NCI-H1436 (cell line): ENCODE measurements at places on chromosomes 4 and X.
A peak's percentile ranks its signal among the peaks of the same experiment; 100 is the strongest.

- no peak for DNase-seq
These were observed 93.0 kb downstream of the TSPAN7 start for GRCh38 chrX:38654302-38654701.

- DNase-seq = no peak
These were observed 2.9 kb downstream of the ARAF start for GRCh38 chrX:47563801-47564315.

DNA sequence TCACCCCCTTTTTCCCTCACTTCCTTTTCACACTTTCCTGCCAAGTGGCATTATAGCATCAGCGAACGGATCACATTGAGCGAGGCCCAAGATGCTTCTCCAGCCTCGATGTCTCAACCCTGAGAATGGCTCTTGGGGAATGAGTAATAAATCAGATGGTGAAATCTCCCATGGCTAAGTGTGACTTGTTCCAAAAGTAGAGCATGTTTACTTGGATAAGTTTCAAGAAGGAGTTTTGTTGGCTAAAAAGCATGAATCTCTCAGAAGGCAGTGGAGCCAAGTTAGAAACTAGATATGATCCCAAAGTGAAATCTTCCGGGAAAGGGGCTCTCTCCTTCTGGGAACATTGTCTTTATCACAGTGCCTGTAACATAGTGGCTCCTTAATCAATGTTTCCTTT lies 316.3 kb downstream of the CAMK2D start:
- DNase-seq = no peak

- no peak for DNase-seq
These were observed 445.1 kb downstream of the TMA16 start for GRCh38 chr4:163939597-163939996.

DNA sequence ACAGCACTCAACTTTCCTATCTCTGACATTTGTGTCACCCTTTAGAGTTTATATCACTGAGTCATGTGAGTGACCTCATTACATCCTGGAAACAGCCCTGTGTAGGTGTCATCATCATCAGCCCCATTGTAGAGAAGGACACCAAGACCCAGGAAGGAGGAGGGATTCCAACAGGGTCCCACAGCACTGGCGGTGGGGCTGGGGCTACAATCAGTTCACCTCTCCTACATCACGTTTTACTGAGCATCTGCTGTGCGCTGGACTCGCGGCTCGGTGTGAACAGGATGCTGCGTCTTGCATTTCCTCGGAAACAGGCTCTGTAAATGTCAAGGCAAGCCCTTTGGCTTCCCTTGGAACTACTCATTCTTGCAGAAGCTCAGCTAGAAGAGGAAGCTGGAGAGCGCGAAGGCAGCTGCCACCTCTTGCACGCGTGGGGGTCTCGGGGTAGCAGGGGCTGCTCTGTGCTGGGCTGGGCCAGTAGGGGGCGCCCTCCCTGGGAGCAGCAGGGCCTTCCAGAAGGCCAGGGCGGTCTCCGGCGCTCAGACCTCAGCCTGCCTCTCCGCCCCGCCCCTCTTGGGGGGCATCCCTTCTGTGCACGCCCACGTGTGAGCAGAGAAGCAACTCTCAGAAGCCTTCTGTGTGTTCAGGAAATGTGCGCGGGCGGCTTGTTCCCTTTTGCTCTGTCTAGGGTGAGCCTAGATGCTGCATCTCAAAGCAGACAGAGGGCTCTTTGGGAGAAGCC lies 29.0 kb downstream of the REELD1 start:
- no peak for DNase-seq

- DNase-seq = no peak
These were observed 386.0 kb downstream of the TLL1 start for GRCh38 chr4:166259081-166259480.

GRCh38 chr4:170990989-170991589 lies 822.1 kb upstream of the GALNTL6 start:
- DNase-seq = peak; percentile 48

- no peak for DNase-seq
These were observed 161.5 kb upstream of the EPHA5 start for GRCh38 chr4:65831828-65832227.

DNA sequence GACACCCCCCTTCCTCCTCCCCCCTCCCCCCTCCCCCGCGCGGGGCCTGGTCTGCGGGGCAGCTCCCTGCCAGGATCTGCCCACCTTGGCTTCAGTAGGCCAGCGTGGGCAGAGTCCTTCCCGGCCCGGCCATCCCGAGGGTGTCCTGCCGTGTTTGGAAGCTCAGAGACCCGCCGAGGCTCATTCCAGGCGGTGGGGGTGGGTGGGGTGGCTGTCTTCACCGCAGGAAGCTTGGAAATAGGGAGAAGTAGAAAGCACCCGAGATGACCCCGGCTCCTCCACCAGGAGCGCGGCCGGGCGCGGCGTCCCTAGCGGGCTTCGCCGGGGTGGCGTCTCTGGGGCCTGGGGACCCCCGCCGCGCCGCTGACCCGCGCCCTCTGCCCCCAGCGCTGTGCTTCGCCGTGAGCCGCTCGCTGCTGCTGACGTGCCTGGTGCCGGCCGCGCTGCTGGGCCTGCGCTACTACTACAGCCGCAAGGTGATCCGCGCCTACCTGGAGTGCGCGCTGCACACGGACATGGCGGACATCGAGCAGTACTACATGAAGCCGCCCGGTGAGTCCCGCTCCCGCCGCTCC lies 1.6 kb downstream of the NAT8L start:
- DNase-seq = no peak

- no peak for DNase-seq
These were observed 1099.5 kb upstream of the INTU start for GRCh38 chr4:126533146-126533805.

- no peak for DNase-seq
These were observed 55.6 kb upstream of the STS start for GRCh38 chrX:7091923-7092322.

DNA sequence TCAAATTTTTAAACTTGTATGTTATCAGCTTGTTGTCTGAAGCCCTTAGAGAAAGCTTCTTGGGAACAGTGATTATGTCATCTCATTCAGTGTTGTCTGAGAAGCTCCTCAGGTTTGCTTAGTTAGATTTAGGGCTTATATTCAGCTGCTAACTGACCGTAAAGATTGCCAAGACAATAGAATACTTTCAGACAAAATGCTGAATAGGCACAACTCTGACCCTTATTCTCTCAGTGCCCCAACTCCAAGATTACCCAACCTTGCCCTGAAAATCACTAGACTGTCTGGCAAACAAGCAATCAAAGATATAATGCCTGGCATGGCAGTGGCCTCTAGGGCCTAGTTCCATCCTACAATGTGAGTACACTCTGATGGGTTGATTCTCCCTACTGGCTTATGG lies 950.5 kb upstream of the HS3ST1 start:
- DNase-seq = no peak
